ENCODE measurements at places on chromosomes 1 and 21.
A peak's percentile ranks its signal among the peaks of the same experiment; 100 is the strongest.

- no peak for DNase-seq
Measured at GRCh38 chr1:188228623-188229022, 1399.9 kb downstream of the PLA2G4A start.

DNA sequence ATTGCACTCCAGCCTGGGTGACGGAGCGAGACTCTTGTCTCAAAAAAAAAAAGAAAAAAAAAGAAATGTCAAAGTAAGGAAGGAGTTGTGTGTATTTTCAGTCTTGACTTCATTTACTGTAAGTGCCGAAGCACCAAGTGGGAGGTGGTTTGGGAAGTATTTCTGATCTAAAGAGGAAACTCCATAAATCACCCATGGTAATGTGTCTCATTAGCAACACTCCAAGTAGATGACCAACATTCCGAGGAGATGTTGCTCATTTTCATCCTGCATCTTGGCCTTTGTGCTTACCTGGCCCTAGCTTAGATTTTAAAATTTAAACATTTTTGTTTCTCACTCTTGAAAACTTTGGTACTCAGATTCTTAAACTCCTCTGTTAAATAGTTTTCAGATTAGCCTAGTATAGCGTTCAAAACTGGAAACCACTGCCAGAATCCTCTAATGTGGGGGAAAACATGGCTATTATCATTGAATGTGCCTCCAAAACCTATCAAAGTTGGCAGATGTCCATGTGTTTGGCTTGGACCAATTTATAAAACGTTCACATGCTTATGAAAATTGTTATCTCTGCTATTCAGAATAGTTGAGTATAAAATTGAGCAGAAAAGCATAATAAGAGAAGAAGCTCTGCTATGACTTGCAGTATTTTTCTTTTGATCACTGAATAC lies 110.4 kb downstream of the NFIA start:
- no peak for DNase-seq

GRCh38 chr1:26047278-26047874 lies 1.5 kb upstream of the SLC30A2 start:
- no peak for DNase-seq

DNA sequence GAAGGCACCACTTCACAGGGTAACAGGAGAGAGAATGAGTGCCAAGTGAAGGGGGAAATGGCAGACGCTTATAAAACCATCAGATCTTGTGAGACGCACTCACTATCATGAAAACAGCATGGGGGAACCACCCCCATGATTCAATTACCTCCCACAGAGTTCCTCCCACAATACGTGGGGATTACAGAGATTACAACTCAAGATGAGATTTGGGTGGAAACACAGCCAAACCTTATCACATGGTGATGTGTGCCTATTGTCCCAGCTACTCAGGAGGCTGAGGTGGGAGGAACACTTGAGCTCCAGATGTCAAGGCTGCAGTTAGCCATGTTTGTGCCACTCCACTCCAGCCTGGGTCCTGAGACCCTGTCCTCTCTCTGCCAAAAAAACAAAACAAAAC lies 56.0 kb upstream of the DSCAM start:
- no peak for DNase-seq

GRCh38 chr1:151756291-151756690 lies 7.0 kb downstream of the MRPL9 start:
- DNase-seq = no peak

GRCh38 chr1:91569411-91570119 lies 68.9 kb downstream of the CDC7 start:
- no peak for DNase-seq

GRCh38 chr1:205360891-205361290 lies 4.2 kb upstream of the KLHDC8A start:
- no peak for DNase-seq

DNA sequence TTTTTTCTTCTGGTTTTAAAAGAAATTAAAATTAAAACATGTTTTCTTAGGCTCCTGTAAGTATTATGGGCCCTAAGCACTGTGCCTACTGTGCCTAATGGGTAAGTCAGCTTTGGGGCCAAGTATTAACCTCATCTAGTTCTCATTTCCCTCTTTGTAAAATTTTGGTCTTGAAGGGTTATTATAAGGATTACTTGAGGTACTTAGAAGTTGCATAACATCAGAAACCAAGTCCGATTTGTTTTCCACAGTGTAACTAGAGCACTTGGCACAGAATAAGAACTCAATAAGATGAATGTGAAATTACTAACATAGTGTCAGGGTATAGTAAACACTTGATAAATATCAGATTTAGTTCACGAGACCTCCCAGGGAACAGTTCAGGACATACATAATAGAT lies 16.4 kb upstream of the OSBPL9 start:
- no peak for DNase-seq

DNA sequence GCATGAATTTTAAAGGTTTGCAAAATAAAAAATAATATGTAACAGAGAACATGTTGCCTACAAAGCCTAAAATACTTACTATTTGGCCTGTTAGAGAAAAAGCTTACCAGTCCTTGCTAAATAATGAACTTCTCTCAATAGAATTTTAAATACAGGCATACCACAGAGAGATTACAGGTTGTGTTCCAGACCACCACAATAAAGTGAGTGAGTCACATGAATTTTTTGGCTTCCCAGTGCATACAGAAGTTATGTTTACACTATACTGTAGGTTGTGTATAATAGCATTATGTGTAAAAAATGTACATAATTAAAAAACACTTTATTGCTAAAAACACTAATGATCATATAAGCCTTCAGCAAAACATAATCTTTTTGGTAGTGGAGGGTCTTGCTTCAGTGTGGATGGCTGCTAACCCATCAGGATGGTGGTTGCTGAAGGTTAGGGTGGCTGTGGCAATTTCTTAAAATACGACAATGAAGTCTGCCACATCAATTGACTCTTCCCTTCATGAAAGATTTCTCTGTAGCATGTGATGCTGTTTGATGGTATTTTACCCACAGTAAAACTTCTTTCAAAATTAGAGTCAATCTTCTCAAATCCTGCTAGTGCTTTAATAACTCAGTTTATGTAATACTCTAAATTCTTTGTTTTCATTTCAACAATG lies 48.6 kb downstream of the SCYL3 start:
- no peak for DNase-seq

DNA sequence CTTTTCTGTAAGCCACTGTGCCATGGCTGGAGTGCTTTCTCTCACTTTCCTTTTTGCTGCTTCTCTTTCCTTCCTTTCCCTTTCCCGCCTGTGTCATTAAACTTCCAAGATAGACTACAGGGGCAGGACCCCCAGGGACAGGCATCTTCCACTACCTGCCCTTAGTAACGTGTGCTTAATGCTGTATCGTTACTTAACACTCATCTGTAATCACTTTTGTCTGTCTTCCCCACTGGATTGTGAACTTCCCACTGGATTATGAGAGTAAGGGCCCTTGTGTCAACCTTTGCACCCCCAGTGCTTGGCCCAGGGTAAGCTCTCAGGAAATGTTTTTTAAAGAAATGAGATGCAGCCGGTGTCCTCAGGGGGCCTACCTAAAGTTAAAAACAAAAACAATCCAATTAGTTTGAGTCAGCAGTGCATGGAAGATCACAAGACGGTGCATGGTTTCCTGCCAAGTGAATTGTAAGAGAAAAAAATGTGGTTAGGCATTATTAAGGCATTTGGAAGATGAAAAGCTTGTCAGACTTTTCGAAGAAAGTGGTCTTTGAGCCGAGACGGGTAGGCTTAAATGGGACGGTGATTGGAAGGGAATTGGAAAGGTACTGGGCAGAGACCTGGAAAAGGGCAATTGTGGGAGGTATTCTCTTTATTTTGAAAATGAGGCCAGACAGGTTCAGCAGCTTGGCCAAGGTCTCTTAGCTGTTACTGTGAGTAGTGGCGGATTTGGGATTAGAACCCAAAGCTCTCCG lies 958 bp downstream of the LYPLAL1 start:
- peak; percentile 58 for DNase-seq

All from pons (tissue), 1 donor.